ENCODE measurements at places on chromosomes 11 and 22.

DNA sequence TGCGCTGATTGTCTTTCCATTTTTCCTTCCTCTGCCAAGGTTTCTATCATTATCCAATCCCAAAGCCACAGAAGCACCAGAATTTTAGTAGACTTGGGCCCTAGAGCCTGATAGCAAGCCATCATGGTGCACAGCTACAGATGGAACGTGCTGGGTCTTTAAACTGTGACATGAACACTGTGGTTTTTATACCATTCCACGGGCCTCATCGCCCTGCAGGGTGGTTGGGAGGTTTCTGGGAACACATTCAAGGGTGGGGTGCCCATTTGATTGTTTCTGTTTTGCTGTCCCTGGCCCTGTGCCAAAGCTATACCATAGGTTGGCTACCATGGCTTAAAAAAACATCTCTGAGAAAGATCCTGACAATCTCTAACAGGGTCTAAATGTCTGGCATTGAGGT, 151.9 kb downstream of the CACNA1I start:
- DNase-seq: no peak

DNA sequence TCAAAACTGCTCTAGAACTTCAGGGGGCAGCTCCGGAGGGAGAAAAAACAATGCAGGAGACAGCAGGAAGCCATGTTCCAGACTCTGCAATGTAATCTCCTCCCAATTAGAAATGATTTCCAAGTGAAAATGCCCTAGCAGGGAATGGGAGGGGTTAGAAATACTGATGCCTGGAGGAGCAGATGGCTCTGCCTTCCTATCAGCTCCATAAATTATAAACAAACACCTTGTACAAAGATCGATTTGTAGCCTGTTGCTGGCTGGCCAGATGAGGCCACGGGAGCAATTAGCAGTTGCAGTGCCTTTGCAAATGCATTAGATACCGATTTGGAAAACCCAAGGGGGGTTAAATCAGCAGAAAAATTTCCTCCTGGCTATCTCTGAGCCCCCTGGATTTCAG, 46.6 kb upstream of the CHRM4 start:
- no peak for DNase-seq

GRCh38 chr11:72863091-72863490, 48.9 kb downstream of the ATG16L2 start:
- DNase-seq: no peak

GRCh38 chr11:108891143-108891542, 226.3 kb downstream of the DDX10 start:
- no peak for DNase-seq

DNA sequence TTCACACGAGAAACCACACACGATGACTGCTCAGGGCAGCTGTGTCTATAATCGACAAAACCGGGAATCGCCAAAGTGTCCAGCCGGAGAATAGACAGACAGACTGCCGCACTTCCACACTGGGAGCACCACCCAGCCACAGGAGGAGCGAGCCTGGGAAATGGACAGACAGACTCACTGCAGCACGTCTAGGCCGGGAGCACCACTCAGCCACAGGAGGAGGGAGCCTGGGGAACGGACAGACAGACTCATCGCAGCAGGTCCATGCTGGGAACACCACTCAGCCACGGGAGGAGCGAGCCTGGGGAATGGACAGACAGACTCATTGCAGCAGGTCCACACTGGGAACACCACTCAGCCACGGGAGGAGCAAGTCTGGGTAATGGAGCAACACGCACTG, 137.2 kb downstream of the BRD1 start:
- no peak for DNase-seq

DNA sequence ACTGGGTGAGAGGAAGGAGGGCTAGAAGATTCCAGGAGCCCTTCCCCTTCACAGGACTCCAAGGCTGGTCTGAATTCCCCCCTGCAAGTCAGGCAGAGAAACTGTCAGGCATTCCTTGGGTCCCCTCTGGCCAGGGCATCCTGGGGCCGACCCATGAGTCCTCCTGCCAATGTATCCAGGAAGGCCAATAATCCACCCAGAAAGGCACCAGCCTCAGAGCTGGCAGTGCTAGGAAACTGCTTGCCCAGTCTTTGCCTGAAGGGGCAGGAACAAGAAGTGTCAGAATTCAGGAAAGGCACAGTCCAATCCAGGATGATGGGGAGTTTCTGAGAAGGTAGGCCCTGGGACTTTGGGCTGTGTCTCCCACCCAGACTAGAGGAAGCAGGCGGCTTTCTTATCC, 41.0 kb downstream of the BUD13 start:
- DNase-seq: no peak

- no peak for DNase-seq
These were observed 1.4 kb upstream of the STIM1 start for GRCh38 chr11:3853899-3854659.

DNA sequence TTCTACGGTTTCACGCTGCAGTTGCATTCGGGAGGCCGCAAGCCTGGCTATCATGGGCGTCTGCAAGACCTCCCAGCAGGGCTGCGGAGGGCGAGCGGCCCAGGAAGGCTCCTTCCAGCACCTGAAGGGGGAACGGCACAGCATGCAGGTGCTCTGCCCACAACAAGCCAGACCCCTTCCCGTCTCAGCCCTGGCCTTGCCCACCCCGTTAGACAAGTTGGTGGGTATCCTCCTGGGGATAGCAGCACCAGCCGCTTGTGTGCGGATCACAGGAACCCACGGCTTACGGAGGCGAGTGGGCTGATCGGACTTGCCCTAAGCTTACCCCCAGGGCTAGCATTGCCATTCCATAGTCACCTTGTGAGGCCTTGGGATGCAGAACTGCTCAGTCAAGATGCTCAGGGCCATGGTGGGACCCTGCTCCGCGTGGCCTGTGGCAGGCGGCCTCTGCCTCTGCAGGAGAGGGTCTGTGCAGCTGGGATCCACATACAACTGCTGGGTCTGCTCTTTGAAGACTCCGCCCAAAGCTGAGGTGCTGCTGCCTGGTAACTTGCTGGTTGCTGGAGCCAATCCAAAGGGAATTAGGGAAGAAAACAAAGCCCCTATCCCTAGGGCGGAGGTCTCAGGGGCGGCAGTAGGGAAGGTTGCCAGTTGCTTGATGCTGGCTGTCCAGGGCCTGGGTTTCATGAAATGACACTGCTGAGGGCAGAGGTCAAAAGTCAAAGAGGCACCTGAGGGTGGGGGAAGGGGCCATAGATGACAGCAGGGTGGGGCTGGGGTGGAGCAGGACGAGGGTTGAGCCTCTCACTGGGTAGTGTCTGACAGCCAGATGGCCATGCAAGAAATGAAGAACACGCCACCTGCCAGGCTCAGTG, 1.4 kb upstream of the OSBPL5 start:
- DNase-seq: no peak

- no peak for DNase-seq
These were observed 131.0 kb downstream of the PLEKHA7 start for GRCh38 chr11:16883174-16883573.

GRCh38 chr22:47163856-47164513, 401.5 kb downstream of the TBC1D22A start:
- no peak for DNase-seq

DNA sequence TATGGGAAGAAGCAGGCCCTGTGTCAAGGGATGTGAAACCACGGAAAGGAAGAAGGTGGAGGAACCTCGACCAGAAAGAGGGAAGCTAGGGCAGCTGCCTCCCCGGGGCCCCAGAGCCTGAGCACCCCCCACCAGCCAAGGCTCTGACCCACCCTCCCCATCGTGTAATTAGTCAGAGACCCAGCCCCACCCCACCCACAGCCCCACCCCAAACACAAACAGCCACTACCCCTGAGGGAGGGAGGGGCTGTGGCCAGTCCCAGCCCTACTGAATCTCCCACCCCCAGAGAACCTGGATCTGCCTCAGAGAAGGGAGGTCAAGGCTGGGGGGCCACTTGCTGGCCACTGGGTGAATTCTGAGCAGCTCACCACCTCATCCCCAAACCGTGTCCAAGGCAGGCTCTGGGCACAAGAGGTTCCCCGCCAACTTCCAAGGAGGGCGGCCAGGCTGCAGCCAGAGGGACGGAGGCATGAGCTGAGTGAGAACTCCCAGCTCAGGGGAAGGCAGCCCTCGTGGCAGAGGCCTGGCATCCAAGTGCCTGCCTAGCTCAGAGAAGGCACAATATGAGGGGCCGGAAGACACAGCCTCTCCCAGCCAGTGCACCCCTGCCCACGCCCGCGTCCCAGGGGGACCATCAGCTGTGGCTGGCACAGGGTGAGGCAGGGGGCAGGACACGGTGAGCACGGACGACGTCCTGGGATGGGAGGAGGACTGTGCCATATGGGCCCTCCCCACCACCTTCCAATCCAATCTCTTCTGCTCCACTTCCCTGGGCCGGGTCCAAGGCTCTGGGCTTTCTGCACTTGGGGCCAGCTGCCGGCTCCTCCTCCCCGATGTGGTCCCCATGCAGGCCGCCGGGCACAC, 2.7 kb downstream of the PLXNB2 start:
- no peak for DNase-seq

DNA sequence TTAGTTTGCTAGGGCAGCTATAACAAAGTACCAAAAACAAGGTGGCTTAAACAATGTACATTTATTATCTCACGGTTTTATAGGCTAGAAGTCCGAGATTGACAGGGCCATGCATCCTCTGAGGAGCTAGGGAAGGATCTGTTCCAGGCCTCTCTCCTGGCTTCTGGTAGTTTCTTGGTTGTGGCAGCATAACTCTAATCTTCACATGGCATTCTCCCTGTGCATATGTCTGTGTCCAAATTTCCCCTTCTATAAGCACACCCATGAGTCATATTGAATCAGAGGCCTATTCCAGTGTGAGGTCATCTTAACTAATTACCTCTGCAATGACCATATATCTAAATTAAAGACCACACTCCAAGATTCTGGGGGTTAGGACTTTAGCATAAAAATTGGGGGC, 31.3 kb upstream of the MMP13 start:
- DNase-seq: no peak

DNA sequence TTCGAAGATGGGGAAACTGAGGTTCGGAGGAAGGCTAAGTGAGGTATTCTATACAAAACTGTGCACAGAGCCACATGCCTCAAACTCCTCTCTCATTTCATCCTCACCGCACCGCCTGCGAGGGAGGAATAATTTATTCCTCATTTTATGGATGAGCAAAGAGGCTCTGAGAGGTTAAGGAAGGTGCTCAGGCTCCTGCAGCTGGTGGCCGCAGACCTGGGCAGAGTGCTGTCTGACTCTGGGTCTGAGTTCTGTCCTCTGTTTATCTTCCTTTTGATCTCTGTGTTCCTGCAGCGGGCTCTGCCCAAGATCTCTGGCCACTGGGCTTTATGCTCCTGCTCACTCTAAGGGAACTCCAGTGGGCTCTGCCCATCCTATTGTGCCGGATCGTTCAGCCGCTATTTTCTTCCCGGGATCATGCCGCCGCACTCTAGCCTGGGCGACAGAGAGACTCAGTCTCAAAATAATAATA, 59.5 kb downstream of the MCM5 start:
- DNase-seq: no peak

- no peak for DNase-seq
These were observed 86.3 kb upstream of the CRYBB3 start for GRCh38 chr22:25113316-25113721.

DNA sequence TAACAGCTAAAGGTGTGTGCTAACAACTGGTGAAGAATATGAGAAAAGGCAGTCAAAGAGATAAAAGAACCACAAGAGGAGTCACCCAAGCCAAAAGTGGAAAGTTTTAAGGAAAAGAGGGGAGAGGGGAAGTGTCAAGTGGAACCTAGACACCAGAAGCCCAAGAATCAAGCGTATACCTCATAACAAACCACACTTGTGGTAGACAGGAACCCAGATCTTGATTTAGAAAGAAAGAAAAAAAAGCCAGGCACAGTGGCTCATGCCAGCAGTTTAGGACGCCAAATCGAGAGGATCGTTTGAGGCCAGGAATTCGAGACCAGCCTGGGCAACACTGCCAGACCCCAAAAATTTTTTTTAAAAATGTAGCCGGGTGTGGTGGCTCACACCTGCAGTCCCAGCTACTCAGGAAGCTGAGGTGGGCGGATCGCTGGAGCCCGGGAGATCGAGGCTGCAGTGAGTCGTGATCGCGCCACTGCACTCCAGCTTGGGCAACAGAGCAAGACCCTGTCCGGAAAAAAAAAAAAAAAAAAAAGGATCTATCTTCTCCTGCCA, 877 bp downstream of the SLC25A17 start:
- no peak for DNase-seq

GRCh38 chr11:70270877-70271648, 573 bp downstream of the PPFIA1 start:
- no peak for DNase-seq

GRCh38 chr22:19718456-19719049, 4.2 kb downstream of the SEPTIN5 start:
- no peak for DNase-seq

GRCh38 chr11:48001438-48002021, 21.2 kb downstream of the PTPRJ start:
- no peak for DNase-seq

- no peak for DNase-seq
These were observed 37.0 kb downstream of the MMP7 start for GRCh38 chr11:102493524-102493923.

DNA sequence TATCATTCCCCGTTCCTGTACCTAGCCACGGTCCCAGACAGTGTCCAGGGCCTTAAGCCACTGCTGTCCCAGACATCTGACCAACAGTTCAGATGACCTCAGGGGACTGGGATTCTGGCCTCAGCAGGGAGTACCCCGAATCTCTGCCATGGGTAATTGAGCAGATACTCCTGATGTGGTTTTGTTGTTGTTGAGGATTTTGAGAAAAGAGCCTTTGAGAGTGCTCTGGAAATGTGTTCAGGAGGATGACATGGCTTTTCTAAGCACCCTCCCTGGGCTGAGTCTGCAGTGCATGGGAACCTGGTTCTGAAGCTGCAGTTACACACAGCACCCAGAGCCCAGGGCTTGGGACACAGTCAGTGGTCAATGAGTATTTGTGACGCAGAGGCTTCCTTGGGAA, 30.4 kb downstream of the ADAMTS15 start:
- DNase-seq: no peak
